ENCODE measurements at places on chromosomes 5 and 9.

- no peak for DNase-seq
Observed at GRCh38 chr5:1736889-1737711, 62.5 kb downstream of the MRPL36 start.

DNA sequence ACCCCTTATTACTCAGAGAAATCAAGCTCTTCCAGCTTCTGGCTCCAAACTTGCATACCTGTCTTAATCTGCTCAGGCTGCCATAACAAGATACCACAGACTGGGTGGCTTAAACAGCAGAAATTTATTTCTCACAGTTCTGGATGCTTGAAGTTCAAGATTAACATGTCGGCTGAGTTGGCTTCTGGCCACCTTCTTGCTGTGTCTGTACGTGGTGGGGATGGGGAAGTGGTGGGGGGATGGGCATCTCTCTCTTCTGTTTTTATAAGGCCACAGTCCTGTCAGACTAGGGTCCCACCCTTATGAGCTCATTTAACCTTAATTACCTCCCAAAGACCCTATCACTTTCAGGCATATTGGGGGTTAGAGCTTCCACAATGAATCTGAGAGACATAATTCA lies 140.5 kb downstream of the SV2C start:
- no peak for DNase-seq

DNA sequence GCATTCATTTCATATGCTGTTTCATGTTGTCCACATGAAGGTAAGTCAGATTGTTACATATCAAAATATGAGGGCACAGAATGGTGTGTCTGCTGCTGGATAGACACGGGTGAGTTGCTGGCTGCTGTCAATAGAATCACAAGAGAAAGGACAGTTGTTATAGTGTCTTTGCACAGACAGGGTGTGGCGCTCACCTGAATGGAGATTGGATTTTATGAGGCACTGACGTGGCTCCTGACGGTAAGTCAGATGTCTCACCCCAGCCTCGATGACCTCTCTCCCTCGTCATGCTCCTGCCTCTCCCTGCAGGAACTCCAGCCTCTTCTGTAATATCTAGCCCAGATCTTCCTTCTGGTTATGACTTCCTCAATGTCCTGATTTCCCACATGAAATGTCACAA lies 75.4 kb upstream of the SELENOP start:
- no peak for DNase-seq

GRCh38 chr5:135486131-135487036 lies 34.2 kb upstream of the TIFAB start:
- DNase-seq: no peak

DNA sequence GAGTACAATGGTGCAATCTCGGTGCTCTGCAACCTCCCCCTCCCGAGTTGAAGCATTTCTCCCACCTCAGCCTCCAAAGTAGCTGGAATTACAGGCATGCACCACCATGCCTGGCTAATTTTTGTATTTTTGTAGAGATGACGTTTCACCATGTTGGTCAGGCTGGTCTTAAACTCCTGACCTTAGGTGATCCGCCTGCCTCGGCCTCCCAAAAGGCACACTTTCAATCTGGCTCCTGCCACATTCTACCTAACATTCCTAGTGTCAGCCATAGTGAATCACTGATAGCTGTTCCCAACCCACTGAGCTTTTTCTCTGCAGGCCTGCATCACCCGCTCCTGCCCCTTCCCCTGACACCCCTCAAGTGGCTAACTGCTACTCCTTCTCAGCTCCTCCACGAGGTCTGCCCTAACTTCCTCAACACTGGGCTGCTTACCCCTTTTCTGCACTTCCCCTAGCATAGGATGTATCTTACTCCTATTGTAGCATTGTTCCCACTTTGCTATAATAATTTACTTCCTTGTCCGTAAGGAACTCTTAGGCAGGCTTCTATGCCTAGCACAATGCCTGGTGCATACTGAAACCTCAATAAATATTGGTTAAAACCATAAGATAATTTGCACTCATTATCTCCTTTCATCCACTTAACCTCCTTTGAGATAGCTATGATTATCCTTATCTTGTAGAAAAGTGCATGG lies 42.0 kb upstream of the LIFR start:
- no peak for DNase-seq

- DNase-seq: no peak
Observed at GRCh38 chr5:117394506-117395157, 820.0 kb upstream of the SEMA6A start.

- no peak for DNase-seq
Observed at GRCh38 chr9:21077781-21078180, at the start of gene IFNB1. TSS of gene IFNB1 (minus strand) at chr9:21077942. CDS start at chr9:21077869, 73 bp downstream.

DNA sequence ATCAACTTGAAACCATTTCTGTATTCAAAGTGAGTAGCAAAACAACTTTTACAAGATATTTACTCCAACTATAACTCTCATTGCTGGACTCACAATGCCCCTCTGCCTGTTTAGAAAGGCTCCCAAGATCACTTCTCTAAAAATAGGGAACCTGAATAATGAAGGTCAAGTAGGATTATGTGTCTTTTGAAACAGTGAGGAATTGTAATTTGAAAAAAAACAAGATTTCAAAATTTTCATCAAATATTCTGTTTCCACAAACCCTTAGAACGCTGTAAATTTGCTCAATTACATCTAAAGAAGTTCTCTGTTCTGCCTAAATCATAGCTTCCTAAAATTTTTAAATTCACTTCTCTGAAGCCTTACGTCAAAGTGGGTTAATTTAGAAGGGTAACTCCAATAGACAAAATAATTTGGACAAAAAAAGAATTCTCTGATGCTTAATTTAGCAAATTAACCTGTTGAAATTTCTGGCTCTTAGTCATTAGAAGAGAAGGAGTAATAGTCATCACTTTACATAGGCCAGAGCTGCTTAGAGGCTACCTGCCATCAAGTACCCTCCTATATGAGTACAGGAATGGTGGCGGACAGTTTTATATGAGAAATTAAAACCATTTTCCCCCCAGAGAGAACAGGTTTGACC lies 4.0 kb downstream of the ELL2 start:
- DNase-seq: no peak

- DNase-seq: no peak
Observed at GRCh38 chr9:131008909-131009618, at the start of gene LAMC3. TSS of gene LAMC3 (plus strand) at chr9:131009174. CDS start at chr9:131009215, 41 bp downstream.

GRCh38 chr5:124843596-124843899 lies 97.1 kb upstream of the ZNF608 start:
- DNase-seq: no peak

- DNase-seq: no peak
Observed at GRCh38 chr5:141865406-141865805, 12.8 kb downstream of the PCDH1 start.

- DNase-seq: peak; percentile 73
Observed at GRCh38 chr5:32542216-32543059, 42.9 kb upstream of the SUB1 start.

DNA sequence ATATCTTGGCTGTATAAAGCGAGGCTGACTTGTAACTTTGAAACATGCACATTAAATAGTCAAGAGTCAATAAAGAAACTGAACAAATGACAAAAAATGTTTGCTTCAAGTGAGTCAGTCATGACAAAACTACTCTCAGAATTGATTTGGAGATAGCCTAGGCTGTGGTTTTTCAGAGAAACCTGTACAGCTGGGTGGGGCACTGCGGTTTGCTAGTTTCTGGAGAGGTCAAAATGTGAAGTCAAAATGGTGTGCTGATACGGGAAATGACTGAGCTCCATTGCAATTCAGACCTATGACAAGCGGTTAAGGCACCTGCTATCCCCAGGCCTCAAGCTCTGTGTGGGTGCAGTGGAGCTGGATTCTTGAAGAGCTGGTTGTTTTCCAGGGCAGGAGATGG lies 10.3 kb upstream of the CD180 start:
- peak; percentile 97 for DNase-seq

GRCh38 chr5:137281201-137281600 lies 217.9 kb downstream of the SPOCK1 start:
- no peak for DNase-seq

DNA sequence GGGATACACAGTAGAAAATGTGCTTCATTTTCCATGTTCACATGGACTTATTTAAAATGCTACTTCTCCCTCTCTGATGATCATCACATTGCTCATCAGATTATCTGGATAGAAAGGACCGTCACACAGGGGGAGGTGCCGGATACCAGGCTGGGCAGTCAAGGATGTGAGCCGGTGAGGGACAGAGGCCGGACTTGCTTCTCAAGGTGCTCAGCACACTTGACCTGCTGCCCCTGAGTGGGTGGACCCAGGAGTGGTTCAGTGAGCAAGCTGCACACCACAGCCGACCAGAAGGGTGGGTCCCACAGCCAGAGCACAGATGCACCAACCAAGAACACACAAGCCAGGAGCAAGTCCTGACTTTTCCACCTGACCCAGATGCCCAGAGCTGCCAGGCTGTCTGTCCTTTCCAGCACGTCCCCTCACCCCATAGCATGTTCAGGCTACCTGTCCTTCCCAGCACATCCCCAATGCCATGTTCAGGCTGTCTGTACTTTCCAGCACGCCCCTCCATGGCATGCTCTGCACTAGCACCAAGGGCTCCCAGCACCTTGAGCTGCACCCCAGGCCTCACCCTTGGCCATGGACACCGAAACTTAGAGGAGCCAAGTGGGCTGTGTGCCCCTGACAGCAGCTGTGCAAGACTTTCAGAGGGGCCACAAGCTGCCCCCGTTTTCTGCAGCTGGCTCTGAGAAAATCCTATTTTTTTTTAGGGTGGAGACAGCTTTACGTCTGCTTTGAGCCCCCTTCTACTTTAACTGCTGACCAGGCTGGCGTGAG lies 77.8 kb downstream of the SECISBP2 start:
- no peak for DNase-seq

- DNase-seq: no peak
Observed at GRCh38 chr9:16866587-16866986, 3.9 kb downstream of the BNC2 start.

GRCh38 chr5:65882278-65882677 lies 44.1 kb upstream of the ERBIN start:
- DNase-seq: no peak

- no peak for DNase-seq
Observed at GRCh38 chr9:76720245-76720644, 44.0 kb upstream of the PCA3 start.

DNA sequence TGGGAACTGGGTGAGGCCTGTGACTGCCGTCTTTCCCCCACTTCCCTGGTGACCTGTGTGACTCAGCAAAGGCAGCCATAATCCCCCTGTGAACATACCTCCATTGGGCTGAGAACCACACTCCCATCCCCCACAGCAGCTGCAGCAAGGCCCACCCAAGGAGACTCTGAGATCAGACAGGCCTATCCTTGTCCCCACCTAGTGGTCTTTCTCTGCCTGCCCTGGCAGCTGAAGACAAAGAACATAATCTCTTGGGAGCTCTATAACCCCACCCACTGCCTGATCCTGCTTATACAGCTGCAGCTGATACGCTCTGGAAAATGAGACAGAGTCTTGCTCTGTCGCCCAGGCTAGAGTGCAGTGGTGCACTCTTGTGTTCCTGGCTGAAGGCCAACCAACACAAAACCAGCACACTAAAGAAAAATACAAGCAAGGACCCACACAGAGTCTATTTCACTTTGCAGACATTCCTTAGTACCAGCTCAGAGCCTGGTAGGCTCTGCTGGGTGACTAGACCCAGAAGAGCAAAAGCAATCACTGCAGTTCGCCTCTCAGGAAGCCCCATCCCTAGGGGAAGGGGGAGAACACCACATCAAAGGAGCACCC lies 106.7 kb downstream of the MCTP1 start:
- DNase-seq: no peak

DNA sequence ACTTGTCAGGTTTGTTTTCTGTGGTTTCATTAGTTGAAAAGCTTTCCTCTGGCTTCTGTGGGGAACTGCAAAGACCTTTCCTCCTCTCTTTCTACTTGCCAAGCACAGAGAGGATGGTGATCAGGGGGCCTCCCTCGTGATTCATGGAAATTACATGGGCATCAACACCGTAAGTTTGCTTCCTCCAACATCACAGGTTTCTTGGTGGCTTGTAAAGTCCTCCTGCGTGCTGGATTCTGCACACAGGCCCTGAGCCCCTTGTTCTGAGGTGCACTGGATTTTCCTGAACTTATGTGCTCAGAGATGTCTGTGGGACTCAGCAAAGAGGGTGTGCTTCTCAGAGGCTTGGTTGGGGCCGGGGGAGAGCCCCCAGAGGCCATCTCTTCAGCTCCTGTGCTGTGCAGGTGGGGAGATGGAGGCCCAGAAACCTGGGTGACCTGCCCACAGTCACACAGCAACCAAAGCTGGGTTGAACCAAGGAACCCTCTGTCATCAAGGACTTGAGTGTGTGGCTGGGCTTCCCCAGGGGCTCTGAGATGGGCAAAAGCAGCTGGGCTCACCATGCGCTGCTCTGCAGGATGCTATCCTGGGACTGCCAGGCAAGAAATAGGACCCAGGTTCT lies 36.5 kb downstream of the RGS3 start:
- DNase-seq: no peak

GRCh38 chr5:157236423-157236822 lies 29.5 kb upstream of the CYFIP2 start:
- DNase-seq: no peak

DNA sequence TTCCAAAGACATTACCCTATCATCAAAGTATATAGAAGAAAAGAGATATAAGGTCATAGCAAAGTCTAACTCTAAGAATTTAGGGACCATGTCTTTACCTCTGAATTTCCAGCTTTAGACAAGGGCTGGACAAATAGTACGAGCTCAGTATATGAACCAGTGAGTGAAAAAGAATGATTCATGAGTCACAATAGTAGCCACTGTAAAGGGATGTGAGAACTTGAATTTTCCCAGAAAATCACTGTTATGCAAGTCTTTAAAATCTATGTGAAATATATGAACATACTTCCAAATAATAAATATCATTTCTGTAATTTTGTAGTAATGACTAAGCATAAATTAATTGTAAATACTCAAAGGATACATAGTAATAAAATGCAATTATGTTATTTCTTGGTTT lies 305.9 kb upstream of the PRR16 start:
- DNase-seq: no peak

GRCh38 chr5:119537704-119538103 lies 85.4 kb downstream of the HSD17B4 start:
- DNase-seq: no peak

GRCh38 chr9:91809581-91810285 lies 140.3 kb downstream of the ROR2 start:
- DNase-seq: no peak

GRCh38 chr9:35835216-35835632 lies 6.2 kb downstream of the TMEM8B start:
- DNase-seq: no peak

- no peak for DNase-seq
Observed at GRCh38 chr9:124813501-124814163, 36.7 kb downstream of the OLFML2A start.

DNA sequence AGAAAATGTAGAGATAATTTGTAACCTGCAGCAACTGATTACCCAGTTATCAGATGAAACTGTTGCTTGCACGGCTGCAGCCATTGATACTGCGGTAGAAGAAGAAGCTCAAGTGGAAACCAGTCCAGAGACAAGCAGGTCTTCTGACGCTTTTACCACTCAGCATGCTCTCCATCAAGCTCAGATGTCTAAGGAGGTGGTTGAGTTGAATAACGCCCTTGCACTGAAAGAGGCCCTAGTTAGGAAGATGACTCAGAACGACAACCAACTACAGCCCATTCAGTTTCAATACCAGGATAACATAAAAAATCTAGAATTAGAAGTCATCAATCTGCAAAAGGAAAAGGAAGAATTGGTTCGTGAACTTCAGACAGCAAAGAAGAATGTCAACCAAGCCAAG lies 1.7 kb downstream of the KIF4B start:
- no peak for DNase-seq
